ENCODE measurements at places on chromosomes 11 and 22.
A peak's percentile ranks its signal among the peaks of the same experiment; 100 is the strongest.

GRCh38 chr22:50542416-50542927, 3.2 kb upstream of the KLHDC7B start:
- no peak for DNase-seq

GRCh38 chr11:86637988-86638387, 34.4 kb downstream of the ME3 start:
- no peak for DNase-seq

- DNase-seq, result no peak
Measured at GRCh38 chr11:132876705-132877104, 655.6 kb downstream of the OPCML start.

- DNase-seq, result no peak
Measured at GRCh38 chr11:117677729-117678310, 119.2 kb downstream of the DSCAML1 start.

DNA sequence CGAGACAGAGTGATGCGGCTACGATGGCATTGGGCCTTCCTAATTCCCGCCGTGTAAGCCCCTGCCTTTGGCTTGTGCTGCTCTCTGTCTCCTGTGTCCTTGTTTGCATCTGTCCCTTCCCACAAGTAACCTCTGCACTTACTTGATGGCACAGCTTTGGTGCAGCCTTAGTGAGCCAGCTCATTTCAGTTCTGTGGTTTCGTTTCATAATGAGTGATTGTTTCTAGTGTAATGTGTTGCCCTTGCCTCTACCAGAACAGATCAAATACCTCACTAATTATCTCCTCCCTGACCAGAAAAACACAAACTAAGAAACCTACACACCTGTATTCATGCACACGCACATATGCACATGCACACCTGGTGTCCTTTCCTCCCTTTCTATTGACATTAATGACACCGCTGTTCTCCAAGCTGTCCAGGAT, 58.8 kb downstream of the GRK3 start:
- no peak for DNase-seq

- no peak for DNase-seq
Measured at GRCh38 chr11:119691020-119691666, 37.9 kb downstream of the NECTIN1 start.

DNA sequence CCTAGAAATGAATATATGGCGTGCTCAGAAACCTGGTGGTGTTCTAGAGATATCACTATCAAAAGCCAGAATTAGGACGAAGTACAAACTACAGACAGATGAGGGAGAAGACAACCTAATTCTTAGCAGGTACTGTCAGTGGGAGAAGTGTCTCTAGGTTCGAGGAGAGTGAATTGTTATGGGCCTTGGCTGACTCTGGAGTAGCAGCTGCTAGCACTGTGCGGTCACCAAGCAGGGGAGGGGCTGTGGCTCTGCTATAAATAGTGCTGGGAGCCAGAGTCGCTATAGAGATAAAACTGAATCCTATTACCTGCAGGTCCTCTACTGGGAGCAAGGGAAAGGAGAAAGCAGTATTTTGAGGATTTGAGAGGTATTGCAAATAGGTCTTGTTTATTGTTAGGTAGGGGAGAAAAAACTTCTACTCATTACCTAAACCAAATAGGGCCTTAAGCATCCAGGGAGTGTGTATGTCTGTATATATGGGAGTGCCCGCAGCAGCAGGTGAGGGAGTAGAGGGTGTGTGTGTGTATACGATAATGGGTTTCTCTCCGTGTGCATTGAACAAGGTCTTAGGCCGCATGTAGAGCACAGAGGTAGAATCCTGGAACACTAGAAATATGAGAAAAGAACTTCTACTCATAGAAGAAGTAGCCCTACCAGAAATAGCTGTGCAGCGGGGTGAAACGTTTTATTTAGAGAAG, 2.2 kb downstream of the MADD start:
- no peak for DNase-seq

GRCh38 chr22:17865183-17866055, 91.2 kb upstream of the BID start:
- DNase-seq, result no peak

GRCh38 chr11:19977941-19978340, 182.3 kb downstream of the DBX1 start:
- no peak for DNase-seq

GRCh38 chr11:63427971-63428508, 58.5 kb downstream of the SLC22A9 start:
- no peak for DNase-seq

GRCh38 chr22:22674467-22674866, 30.1 kb downstream of the GGTLC2 start:
- DNase-seq, result no peak

DNA sequence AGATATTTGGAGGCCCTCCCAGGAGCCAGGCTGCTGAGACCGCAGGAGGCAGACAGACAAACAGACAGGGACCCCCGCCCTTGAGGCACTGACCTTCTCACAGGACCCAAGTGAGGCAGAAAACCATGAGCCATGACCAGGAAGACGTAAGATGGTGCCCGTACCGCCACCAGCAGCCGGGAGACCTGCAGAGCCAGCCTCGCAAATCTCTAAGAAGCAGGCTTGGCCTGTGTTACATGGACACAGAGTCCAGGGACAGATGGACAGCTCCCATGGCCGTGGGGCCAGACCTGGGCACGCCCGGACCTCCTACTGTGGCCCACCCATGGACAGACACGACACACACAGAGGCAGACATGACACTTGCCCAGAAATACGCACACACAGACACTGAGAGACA, 30.7 kb upstream of the TOLLIP start:
- DNase-seq, result peak; percentile 77

DNA sequence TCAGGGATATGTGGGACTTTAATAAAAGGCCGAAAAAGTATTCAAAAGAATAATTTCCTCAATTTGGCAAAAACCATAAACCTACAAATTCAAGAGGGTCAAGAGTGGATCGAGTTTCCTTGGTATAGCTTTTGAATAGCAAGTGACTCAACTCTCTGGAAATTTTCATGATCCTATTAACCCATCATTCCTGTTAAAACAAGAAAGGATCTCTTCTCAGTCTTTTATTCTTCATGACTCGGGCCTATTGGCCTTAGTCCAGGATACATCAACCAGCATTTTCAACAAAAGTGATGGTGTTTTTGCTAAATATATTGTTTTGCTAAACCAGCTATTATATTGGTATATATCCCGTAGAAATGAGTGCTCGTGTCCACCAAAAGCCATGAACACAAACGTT, 110.3 kb downstream of the ATXN10 start:
- no peak for DNase-seq
